ENCODE measurements at places on chromosomes 12 and 14.

GRCh38 chr12:5071496-5071895 lies 27.8 kb downstream of the KCNA5 start:
- no peak for DNase-seq

DNA sequence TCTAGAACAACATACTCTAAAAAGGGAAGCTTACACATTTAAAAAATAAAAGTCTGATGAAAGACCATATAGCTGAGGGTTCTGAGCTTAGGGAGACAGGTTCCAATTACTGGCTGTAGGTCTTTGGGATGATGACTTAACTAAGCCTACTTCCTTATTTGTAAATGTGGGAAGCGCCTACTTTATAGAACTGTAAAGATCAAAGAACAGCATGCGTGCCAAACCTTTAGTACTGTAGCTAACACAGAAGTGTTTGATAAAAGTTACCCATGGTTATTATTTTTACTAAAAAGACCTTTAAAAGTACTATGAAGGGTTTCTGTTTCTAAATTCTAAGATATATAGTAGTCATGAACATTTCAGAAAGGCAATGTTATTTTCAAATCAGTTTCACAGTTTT lies 35.7 kb downstream of the STK38L start:
- DNase-seq, result no peak

DNA sequence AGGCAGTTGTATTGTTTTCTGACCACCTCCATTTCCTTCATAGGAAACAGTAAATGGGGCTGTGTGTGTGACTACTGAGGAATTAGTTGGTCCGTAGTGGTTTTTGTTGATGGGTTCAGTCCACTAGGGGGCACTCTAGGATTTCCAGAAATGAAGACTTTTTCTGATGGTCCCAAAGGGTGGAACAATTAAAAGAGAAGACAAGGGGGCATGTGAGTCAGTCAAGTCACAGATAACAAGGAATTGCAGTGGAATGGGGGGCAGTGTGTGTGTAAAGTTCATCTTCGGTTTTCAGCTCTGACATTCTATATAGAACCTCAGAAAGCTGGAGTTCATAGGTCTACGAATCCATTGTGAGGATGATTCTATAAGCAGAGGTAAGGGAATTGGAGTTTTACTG lies 186.6 kb upstream of the OR4E1 start:
- no peak for DNase-seq

GRCh38 chr14:32841698-32842097 lies 97.0 kb upstream of the NPAS3 start:
- DNase-seq, result no peak

GRCh38 chr12:62865937-62866336 lies 69.0 kb downstream of the PPM1H start:
- DNase-seq, result no peak

DNA sequence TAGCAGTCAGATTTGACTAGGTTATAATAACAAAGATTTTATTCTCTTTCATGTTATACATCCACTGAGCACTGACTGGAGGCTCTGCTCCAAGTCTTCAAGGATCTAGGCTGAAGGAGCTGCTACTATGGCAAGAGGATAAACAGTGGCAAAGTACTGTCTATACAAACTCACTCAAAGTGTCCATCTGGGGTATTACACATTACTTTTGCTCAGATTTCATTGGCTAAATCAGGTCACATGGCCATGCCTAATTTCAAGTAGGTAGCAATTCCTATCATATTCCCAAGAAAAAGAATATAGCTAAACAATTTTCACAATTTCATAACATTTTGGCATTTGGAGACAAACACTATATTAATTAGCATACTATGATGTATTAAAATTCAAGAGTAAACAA lies 40.9 kb downstream of the CDK17 start:
- DNase-seq, result no peak

- no peak for DNase-seq
Observed at GRCh38 chr14:51290132-51290531, 50.1 kb downstream of the TMX1 start.

DNA sequence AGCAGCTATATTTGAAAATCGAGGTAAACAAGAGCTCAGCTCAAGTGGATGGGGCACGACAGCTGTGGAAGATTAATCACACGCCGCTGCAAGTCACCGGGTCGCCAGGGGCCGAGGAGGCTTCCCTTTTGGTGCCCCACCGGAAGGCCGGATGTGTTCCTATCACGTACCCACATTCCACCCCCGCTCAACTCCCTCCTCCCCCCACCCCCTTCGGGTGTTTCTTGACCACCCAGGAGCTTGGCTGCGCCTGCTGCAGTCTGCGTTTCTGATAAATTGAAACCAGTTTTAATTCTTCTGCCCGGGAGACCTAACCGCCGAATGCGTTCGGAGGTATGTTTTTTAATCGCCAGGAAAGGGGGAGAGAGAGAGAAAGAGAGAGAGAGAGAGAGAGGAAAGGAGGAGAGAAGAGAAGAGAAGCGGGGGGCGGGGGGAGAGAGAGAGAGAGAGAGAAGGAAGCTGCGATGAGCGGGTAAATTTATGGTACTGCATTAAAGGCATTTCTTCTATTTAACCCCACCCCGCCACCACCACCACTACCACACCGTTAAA lies 1.8 kb downstream of the SLC8A3 start:
- DNase-seq, result no peak

GRCh38 chr12:88805286-88805685 lies 225.0 kb upstream of the KITLG start:
- no peak for DNase-seq

GRCh38 chr14:22471545-22472121 lies 117.4 kb downstream of the DAD1 start:
- peak; percentile 10 for DNase-seq

- peak; percentile 47 for DNase-seq
Observed at GRCh38 chr12:55142669-55143565, 16.7 kb downstream of the OR9K2 start.

DNA sequence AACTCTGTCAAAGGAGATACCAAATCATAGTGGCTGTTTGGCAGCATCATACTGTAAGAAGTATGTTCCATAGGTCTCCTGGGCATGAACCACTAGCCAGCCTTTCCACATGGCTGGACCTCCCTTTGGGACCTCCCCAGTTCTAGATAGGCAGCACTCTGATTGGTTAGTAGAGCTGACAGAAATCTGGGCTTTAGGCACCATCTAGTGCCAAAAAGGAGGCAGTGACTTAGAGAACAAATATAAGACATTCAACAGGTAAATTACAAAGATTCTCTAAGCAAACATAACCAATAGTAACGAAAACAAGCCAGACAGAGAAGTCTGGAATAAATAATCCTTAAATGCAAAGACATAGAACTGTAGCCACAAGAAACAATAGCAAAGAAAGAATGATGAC lies 148.0 kb upstream of the PDE3A start:
- DNase-seq, result peak; percentile 38

DNA sequence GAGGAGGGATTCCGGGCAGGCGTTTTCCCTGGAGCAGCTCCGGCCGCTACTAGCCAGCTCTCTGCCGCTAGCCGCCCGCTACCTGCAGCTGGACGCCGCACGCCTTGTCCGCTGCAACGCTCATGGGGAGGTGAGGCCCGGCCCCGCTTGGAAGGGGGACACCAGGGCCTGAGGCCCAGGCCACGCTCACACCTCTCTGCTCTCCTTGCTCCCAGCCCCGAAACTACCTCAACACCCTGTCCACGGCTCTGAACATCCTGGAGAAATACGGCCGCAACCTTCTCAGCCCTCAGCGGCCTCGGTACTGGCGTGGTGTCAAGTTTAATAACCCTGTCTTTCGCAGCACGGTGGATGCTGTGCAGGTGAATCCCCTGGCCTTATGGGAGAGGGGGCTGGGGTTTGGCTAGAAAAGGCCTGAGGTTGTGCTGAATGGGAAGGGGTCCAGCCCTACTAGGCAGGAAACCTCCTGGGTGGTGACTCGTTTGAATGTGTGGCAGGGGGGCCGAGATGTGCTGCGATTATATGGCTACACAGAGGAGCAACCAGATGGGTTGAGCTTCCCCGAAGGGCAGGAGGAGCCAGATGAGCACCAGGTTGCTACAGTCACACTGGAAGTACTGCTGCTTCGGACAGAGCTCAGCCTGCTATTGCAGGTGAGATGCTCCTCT lies 597 bp downstream of the RNF31 start:
- no peak for DNase-seq

- DNase-seq, result no peak
Observed at GRCh38 chr14:96267916-96268315, 11.9 kb downstream of the BDKRB1 start.

DNA sequence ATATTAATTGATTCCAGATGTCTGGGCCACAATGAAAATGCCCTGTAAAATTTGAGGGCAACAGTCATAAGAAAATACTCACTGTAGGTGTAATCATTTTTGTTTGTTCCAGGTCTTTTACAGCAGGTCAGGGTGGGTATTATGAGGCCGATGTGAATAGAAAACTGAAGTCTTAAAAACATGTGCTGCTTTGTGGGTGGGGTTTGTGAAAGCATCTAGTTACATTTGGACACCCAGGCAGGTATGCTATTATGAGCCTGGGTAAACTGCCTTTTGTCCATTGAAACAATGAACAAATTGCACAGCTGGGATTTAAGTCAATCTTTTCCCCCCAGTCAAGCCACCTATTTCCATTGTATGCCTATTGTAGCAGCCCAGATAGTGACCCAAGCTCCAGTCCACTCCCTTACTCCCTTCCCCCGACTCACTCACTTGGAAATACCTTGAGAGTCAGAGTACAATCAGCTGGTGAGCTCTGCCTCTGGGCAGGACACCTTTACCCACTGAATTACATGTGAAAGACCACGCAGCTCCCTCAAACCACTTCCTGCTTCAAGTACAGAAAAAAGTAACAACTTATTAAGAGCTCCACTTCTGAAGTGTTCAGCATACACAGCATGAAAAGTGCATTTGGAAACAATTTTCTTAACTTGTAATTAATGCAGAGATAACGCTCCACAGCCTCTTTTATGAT lies 1.8 kb downstream of the IGF1 start:
- DNase-seq, result peak; percentile 25

- no peak for DNase-seq
Observed at GRCh38 chr12:31499567-31499966, 91.4 kb downstream of the DENND5B start.

GRCh38 chr14:103329401-103330347 lies 4.4 kb upstream of the EIF5 start:
- peak; percentile 39 for DNase-seq

DNA sequence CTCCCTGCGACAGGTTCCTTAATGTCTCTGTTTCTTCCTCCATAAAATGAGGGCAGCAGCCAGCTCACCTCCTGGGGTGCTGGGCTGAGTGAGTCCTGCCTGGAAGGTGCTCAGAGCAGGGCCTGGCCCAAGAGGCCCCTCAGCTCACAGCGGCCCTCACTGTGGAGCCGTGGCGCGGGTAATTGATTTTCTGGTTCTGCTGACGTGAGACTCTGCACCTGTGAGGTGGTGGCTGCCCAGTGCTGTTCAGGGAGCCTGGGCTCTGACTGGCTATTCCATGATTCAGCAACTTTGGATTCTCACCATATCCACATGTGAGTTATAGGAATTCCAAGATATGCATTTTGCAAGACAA lies 266.6 kb downstream of the ADGRD1 start:
- DNase-seq, result no peak

DNA sequence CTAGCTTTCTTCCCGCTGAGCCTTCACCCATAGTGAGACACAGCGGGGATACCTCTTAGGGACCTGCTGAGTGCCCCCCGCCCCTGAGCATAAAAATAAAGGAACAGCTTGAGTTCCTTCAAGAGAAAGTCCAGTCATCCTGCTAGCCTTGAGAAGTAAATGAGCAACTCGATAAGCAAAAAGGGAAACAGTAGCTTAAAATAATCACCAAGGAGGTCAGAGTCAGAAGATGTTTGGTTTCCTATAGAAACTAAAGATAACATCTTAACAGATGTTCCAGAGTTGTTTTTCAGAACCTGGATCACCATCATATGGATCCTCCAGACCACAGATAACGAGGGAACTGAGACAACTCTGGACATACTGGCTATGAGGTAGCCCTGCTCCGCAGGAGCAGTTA lies 94.0 kb downstream of the BCAT1 start:
- no peak for DNase-seq
